ENCODE measurements at places on chromosomes 2 and 18.

- DNase-seq: no peak
Observed at GRCh38 chr2:231387904-231388724, 7.4 kb upstream of the B3GNT7 start.

DNA sequence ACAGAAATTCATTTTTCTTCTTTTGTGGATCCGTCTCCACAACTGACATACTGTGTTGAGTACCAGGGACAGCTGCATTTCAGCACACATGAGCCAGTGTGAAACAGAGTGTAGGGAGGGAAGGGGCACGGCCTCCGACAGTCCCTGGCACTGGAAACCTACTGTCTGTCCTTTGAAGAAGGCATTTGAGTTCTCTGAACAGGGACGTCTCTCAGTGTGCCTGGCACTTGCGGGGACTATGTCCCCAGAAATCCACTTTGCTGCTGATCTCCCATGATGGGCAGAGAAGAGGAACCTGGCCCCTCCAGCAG is 48.1 kb downstream of the PLB1 start:
- no peak for DNase-seq

DNA sequence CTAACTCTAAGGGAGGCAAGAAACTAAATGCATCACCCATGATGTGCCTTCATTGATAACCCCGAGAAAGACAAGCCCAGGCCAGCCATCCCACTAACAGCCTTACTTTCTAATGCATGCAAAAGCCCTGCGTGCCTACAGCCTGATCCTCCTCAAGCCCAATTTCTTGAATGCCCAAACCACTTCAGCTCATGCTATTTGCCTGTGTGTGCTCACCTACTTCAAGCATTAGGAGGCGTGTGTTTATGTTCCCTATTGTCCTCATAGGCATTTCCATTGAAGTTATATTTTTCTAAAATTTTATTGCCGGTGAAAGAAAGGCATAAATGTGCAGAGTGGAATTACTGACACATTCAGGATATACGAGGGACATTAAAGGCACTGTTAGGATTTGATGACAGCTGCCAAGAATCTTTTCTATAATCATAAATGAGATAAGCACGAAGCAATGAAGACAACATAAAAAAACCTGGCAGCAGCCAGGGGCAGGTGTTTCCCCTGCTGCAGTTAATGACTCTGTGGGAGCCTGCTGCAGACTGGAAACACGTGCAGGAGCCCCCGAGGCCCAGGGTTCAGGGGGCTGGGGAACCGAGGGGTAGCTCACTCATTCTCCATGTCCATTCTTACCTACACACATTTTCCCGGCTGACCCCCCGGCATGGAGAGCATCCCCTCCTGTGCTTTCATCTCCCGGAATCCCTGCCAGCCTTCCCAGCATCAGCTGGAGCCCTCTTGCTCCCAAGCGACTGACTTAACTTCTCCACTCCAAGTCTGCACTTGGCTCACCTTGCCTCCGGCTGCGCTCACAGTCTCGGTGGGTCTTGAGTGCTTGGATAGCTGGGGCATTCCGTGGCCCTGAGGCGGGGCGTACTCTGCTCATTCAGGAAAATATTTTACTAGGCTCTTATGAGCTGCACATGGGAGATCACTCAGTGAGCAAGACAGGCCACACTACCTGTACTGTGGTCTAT is 292.3 kb upstream of the SIX2 start:
- DNase-seq: no peak

- no peak for DNase-seq
Observed at GRCh38 chr18:12283256-12283655, 24.8 kb upstream of the TUBB6 start.

- no peak for DNase-seq
Observed at GRCh38 chr2:63862806-63863205, 21.1 kb downstream of the UGP2 start.

- DNase-seq: no peak
Observed at GRCh38 chr2:8219096-8219495, 462.8 kb upstream of the ID2 start.

- DNase-seq: no peak
Observed at GRCh38 chr2:53424902-53425301, 342.7 kb upstream of the CHAC2 start.

- no peak for DNase-seq
Observed at GRCh38 chr2:177474301-177474700, 81.7 kb downstream of the AGPS start.

DNA sequence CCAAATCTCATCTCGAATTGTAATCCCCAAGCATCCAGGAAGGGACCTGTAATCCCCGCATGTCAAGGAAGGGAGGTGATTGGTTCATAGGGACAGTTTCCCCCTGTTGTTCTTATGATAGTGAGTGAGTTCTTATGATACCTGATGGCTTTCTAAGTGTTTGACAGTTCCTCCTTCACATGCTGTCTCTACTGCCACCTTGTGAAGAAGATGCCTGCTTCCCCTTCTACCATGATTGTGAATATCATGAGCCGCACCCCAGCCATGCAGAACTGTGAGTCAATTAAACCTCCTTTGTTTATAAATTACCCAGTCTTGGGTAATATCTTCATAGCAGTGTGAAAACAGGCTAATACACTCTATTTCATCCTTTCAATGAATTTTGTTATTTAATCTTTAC is 446.7 kb downstream of the RNF144A start:
- no peak for DNase-seq

DNA sequence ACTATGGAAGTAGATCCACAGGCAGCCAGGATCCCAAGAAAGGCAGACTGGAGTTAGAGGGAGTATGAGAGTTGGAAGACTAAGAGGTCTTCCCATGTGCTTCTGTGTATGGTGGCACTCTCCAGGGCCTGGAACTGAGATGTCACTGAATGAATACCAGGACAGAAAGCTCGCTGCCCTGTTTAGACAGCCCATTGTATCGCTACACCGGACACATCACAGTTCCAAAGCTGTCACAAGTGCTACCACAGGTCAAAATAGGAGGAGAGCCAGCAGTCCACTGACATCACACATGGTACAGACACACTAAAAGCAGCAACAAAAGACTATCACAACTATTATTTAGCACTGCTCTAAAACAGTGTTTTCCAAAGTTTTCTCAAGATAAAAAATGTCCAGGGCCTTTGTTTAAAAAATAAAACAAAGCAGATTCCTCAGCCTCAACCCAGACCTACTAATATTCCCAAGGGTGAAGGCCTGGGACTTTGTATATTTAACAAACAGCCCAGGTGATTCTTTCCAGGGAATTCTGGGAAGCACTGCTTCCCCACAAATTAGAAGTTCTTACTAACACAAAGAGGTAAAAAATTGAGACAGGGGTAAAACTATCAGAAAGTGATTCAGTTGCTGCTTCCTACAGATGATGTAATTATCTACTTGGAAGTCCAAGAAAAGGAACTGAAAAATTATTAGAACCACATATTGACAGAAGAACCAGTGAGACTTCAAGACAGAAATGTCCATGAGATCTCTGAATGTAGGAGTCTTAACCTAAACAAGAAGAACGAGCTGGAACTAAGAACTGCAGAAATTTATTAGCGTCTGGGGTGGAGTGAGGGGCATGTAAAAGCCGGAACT is 116.0 kb downstream of the DTNB start:
- DNase-seq: no peak
